ENCODE measurements at places on chromosomes 4 and X. TPM values are rescaled to one million over a fixed set of nuclear protein-coding genes. Genes with fewer than 3 reads are reported as not detected.

The CCDC160 gene
- total RNA-seq: not detected

The CLTRN gene
- 0.96 TPM for total RNA-seq

The AMBN gene
- not detected for total RNA-seq

The SPARCL1 gene
- not detected for total RNA-seq

The ARAP2 gene
- total RNA-seq: 0.47 TPM

The GLRA3 gene
- total RNA-seq: not detected

The PPP2R3B gene
- total RNA-seq: 21.8 TPM

The AIFM1 gene
- total RNA-seq: 68.7 TPM

Measured in A549 treated with AZD2906 at 1 μM for 4 hours (cell line).